ENCODE measurements at places on chromosomes 12 and 14.

- no peak for DNase-seq
These were observed 27.3 kb downstream of the SPRING1 start for GRCh38 chr12:116710370-116711150.

GRCh38 chr14:61064856-61065255, 83.8 kb downstream of the SLC38A6 start:
- no peak for DNase-seq

DNA sequence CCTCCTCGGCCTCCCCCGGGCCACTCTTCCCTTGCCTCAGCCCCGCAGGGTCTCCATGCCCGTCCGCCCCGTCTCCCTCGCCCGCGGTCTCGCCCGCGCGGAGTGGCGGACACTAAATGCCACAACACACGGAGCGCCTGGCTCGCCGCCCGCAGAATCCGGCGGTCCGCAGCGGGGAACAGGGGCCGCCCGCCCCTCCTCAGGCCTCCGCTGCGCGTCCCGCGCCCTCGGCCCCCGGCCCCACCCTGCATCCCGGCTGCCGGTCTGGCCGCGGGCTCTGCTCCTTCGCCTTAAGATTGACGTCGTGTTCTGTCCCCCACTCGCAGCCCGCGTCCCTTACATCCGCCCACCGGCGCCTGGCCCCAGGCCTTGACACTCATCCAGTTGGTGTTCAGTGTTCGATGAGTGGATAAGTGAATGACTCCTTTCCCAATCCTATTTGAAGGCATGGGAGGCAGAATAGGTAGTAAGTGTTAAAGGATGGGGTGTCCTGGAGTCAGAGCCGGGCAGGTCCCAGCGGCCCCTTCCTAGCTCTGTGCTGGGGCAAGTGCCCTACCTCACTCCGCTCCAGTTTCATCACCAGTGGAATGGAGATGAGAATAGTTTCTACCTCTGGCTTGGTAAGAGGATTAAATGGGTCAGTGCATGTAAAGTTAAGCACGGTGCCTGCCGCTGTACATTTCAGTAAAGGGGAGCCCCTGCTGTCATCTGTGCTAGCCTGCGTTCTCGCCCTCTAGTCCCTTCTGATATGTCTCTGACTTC, 622 bp downstream of the TECPR2 start:
- peak; percentile 35 for DNase-seq

GRCh38 chr12:3273409-3273853, 196.3 kb downstream of the TSPAN9 start:
- no peak for DNase-seq

GRCh38 chr12:2835691-2836403, 1.0 kb upstream of the NRIP2 start:
- DNase-seq: no peak

DNA sequence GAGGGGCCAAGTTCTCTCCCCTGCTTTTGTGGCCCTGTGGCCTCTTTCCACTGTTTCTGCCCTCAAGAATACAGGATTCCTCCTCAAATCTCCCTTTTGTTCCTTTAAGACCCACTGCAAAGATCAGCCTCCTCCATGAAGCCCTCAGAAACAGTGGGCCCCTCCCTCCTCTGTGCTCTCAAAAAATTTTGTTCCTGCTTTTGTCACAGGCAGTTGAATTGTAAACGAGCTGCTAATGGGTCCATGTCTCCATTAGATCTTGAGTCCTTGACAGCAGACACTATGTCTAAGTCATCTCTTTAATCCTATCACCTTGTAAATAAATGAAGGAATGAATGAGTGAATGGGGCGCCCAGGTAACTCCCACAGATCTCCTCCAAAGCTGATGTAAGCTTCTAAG, 175.2 kb downstream of the ESRRB start:
- no peak for DNase-seq

GRCh38 chr12:25377469-25378177, 126.9 kb upstream of the KRAS start:
- no peak for DNase-seq

DNA sequence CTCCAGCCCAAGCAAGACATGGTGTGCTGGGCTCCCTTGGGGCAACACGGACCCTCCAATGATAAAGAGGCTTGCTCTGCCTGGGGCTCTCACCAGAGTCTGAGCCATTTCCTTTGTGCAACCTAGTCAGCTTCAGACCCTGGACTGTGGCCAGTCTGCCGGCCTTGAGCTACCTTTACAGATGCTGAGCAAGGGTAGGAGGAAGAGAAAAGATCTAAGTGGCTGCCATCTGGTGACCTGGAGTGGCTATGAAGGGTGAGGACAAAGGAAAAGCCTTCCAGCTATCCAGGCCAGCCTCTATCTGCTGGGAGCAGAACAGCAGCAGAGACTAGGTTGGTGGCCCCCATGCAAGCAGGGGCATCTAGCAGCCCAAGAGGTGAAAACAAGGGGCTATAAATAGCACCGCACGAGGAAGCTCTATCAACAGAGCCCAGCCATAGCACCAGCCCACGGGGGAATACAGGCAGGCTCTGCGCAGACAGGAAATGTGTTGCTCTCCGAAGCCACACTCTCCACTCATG, 230.1 kb downstream of the FOXN3 start:
- DNase-seq: peak; percentile 44

DNA sequence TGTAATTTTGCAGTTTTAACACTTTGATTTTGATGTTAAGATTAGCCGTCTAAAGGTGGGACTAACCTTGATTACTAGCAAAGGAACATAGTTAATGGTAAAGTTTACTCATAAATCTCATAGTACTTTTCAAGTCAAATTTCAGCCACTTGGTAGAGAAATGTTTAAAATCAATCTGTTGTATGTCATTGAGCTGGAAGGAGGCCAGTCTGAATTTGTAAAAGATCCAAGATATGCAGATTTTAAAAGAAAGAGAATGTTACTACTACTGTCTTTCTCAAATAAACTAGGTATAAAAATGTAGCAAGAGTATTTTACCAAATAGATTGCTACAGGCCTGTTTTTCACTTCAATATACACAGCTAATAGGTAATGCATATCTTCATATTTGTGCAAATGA, 600.8 kb upstream of the SEL1L start:
- no peak for DNase-seq

DNA sequence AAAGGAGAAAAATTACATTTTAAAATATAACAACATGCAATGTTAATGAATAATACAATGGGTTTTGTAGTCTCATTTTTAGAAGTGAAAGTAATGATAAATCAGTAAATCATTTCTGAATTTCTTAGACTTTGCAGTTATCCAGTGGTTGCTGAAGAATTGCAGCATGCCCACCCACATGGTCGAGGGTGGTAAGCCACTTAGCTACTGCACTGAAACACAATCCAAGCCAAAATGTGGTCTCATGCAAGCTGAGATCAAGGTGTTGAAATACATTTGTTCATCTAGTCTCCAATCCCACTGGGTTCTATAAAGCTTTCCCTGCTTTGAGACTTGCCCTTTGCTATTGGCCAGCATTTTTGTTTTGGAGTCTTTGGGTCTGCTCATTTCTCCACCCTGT, 247.9 kb downstream of the NELL2 start:
- no peak for DNase-seq

GRCh38 chr12:6612247-6612646, 5.1 kb upstream of the CHD4 start:
- DNase-seq: no peak

DNA sequence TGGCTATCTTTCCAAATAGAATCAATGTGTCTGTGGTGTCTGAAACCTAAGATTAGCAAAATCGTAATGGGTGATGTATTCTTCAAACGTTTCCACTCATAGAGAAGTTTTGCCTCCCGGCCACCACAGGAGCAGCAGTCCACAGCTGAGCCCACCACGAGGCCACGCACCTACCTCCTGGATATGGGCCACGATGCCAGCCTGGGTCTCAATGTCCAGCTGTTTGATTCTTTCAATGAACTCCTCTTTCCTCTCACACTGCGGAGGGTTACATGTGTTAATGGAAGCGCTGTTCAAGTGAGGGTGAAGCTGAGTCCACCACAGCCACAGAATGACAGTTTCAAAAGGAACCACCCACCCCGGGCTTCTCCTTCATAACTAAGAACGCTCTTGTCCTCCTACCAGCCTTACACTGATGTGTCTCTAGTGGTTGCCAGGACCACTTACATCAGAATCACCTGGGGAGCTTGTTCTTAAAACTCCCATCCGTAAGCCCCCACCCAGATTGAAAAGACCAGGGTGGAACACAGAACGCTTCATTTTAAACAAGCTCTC, 75.3 kb downstream of the CCDC88C start:
- no peak for DNase-seq

- DNase-seq: peak; percentile 52
These were observed 38.0 kb downstream of the IQSEC3 start for GRCh38 chr12:104551-105081.

DNA sequence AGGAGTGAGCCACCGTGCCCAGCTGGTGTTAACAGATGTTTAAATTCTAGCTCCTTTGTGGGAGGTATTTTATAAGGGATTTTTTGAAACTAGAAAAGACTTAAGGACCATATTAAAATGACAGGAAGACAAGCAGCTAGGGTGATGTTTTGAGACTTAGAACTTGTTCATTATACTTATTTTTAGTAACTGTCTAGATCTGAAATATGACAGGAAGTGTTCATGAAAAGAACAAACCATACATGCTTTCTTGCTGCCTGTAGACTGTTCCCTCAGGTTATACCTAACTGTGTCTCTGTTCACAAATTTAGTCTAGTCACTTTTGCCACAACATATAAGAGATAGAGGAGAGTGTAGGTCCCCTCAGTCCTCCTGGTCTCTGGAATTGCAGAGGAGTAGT, 36.9 kb upstream of the KCNH3 start:
- no peak for DNase-seq

GRCh38 chr14:65098586-65098985, 3.7 kb downstream of the MAX start:
- no peak for DNase-seq

DNA sequence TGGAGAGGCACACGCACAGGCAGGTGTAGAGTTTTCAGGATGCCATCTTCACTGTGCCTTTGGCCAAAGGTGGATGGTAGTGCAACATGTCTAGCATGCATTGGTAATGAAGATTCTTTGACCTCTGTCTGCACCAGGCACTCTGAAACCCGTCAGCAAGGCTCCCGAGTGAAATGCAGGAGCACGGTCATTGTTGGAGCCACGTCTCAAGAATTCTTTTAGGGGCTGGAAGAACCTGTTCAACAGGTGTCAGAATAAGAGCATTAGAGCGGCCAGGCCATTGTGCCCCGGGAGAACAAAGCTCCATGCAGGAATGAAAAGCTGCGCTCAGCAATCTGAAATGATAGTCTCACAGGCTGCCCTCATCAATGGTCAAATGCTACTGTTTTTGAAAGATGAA, 40.2 kb upstream of the DICER1 start:
- DNase-seq: no peak

DNA sequence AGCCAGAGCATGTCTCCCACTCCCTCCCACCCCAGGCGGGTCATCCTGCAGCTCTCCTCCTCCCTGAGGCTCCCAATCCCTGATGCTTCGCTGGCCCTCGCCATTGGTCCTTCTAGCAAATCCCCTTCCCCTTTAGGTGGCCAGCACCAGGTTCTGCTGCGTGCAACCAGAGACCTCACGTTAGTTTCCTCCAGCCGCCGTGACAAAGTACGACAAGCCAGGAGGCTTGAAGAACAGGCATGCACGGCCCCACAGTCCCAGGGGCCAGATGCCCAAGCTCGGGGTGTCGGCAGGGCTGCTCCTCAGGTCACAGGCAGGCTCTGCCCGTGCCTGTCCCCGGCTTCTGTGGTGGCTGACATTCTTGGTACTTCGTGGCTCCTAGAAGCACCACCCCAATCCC, 95.8 kb downstream of the RIMBP2 start:
- no peak for DNase-seq

DNA sequence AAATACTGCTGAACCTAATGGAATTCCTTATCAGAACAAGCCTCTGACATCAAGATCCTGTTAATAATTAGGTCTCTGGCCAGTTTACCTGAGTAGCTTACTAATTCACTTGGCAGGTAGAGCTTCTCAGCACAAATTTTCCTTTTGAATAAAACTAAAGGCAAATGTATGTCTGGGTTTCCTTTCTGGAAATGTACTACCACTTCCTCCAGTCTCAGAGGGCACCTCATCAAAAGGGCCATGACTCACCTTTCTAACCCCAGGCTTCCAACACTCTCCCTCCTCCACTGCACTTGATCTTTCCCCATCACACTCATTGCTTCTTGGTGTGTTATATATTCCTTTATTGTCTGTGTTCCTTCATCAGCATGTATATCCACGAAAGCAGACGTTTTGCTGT, 90.5 kb downstream of the SLC2A13 start:
- DNase-seq: no peak

DNA sequence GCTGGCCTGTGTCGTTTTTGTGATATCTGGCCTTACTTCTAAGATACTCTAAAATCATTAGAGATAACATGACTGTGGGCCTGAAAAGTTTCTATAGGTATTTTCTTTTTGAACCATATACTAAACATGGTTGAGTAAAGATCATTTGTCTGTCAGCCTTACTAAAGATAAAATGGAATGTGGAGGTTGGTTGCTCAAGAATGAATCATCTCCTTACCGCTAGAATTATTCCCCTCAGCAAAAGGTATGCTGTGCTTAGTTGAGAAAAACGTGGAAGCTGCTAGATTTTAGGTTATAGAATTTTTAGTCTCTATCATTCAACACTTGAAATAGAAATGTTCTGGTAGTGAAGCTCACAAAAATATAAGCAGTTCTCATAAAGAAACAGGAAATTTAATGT, 407.3 kb downstream of the AEBP2 start:
- no peak for DNase-seq

DNA sequence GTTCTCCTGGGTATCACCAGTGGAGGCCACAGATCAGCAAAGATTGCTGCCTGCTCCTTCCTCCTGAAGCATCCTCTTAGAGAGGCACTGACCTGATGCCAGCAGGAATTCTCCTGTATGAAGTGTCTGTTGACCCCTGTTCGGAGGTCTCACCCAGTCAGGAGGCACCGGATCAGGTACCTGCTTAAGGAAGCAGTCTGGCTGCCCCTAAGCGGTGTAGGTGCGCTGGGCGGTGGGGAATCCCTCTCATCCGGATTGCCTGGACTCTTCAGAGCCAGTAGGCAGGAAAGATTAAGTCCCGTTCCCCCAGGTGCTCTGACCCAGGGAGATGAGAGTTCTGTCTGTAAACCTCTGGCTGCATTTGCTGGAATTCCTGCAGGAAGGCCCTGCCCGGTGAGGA, 455.2 kb downstream of the CCDC91 start:
- no peak for DNase-seq

- DNase-seq: no peak
These were observed 43.9 kb downstream of the IL31 start for GRCh38 chr12:122130150-122130549.

GRCh38 chr12:47945341-47945728, 18.1 kb upstream of the TMEM106C start:
- DNase-seq: no peak

DNA sequence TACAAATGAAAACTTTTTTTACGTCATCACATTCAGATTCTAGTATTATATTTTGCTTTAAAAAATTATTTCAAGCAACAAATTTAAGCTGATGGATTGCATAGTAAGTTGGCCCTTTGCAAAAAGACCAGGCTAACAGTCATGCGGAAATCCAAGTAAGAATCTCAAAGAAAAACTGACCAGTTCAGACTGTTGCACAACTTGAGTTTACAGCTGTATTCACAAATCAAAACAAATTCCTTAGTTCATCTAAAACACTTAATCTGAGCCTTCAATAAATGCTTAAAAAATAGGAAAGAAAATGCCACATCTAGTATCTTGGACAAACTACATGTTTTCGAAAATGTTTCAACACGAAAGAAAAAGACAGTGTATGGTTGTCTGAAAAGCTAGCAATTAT, 847 bp downstream of the CCDC59 start:
- no peak for DNase-seq

Measured in testis (tissue), 5 donors.